Effector memory CD8-positive, alpha-beta T cell (primary cell): ENCODE measurements at places on chromosomes 1 and 21.

DNA sequence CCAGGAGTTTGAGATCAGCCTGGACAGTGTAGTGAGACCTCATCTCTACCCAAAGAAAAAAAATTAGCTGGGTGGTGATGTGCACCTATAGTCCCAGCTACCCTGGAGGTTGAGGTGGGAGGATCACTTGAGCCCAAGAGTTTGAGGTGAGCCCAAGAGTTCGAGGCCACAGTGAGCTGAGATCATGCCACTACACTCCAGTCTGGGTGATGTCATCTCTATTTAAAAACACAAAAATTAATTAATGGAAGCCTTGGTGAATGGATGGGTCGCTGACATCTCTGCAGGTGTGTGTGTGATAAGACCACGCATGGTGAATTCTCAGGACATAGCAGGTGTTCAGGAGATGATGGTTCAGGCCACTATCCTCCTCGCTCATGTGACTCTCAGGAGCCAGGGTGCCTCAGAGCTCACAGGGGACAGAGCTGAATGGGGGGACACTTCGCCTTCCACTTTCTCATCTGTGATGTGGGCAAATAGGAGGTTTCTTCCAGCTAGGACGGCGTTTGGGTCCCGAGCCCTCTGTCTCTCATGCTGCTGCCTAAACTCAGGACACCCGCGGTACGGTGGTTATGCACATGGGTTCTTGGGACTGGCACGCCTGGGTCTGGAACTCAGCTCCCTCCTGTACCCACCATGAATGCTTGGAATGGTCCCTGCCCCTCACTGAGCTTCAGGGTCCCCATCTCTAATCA lies 113.4 kb upstream of the ZBTB40 start:
- no peaks in the 10 kb centered on the region for H3K4me1 ChIP-seq
- H3K36me3 ChIP-seq = no peaks in the 10 kb centered on the region
- no peak for DNase-seq
- no peak overlapping the region for H3K4me3 ChIP-seq

GRCh38 chr21:21003701-21004100 lies 5.5 kb downstream of the NCAM2 start:
- H3K27ac ChIP-seq = no peak overlapping the region
- H3K4me3 ChIP-seq = no peak overlapping the region
- H3K36me3 ChIP-seq = no peaks in the 10 kb centered on the region
- no peaks in the 10 kb centered on the region for H3K4me1 ChIP-seq
- H3K27me3 ChIP-seq = no peaks in the 10 kb centered on the region

DNA sequence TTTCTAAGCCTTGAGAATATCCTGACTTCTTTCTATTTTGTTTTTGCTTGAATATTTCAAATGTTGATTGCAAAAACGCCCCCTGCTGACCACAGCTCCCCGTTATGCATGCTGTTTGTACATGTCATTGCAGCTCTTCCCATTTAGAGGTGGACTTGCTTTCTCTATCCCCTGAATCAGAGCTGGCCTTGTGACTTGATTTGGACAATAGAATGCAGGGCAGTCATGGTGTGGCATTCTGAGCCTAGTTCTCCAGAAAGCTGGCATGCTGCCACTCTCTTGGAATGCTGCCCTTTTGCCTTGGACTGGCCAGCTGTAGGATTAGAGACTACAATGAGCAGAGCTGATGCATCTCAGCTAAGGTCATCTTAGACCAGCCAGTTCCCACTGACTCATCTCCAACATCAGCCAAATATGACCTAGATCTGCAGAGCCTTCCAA lies 1561.5 kb downstream of the MRPL39 start:
- no peak overlapping the region for H3K27ac ChIP-seq
- H3K4me1 ChIP-seq = peaks cover 3% of the 10 kb centered on the region
- H3K36me3 ChIP-seq = no peaks in the 10 kb centered on the region
- no peak for DNase-seq
- H3K27me3 ChIP-seq = no peaks in the 10 kb centered on the region

GRCh38 chr21:33031152-33031911 lies 5.6 kb downstream of the OLIG2 start:
- H3K27me3 ChIP-seq = peaks cover 63% of the 10 kb centered on the region
- peaks cover 6% of the 10 kb centered on the region for H3K36me3 ChIP-seq
- no peak overlapping the region for H3K4me3 ChIP-seq

- peaks cover 51% of the 10 kb centered on the region for H3K27me3 ChIP-seq
- H3K4me1 ChIP-seq = no peaks in the 10 kb centered on the region
- H3K36me3 ChIP-seq = peaks cover 4% of the 10 kb centered on the region
- no peak for DNase-seq
Observed at GRCh38 chr1:157382351-157382750, 170.0 kb downstream of the FCRL5 start.

- no peaks in the 10 kb centered on the region for H3K4me1 ChIP-seq
- no peaks in the 10 kb centered on the region for H3K36me3 ChIP-seq
- H3K4me3 ChIP-seq = no peak overlapping the region
- H3K27ac ChIP-seq = no peak overlapping the region
- no peak for DNase-seq
- no peaks in the 10 kb centered on the region for H3K27me3 ChIP-seq
Observed at GRCh38 chr21:17359781-17360180, 153.1 kb upstream of the CXADR start.

DNA sequence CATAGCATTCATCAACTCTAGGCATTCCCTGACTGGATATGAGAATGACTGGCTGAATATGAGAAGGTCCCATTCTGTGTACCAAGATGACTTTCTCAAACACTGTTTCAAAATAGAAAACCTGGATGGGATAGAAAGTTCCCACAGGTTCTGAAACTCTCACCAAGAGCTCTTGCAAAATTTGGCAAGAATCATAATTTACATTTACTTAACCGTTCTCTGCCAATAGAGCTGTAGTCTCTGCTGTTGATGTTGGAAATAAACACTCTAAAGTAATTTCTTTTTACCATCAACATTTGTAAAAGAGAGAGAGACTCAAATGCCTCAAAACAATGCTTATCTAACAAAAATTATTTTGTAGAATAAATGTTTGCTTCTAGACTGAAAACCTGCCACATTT lies 221.1 kb downstream of the LMO4 start:
- peaks cover 14% of the 10 kb centered on the region for H3K27me3 ChIP-seq
- no peak for DNase-seq
- H3K27ac ChIP-seq = no peak overlapping the region
- peaks cover 2% of the 10 kb centered on the region for H3K36me3 ChIP-seq
- no peak overlapping the region for H3K4me3 ChIP-seq

DNA sequence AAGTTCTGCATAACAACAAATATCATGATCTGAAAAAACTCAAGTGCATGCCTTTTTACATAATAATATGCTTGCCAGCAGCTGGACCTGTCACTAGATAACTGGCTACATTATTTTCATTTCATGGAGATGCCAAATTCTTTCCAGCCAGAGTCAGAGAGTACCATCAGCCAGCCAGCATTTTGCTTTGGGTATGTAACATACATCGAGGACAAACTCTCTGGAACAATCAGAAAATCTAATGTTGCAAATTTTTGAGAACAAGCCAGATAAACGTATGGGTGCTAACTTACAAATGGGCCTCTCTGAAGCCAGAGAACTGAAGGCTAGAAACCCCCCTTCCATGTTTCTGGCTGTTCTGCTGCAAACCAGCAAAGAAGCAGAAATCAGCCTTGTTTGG lies 76.3 kb upstream of the BACE2 start:
- peaks cover 14% of the 10 kb centered on the region for H3K27me3 ChIP-seq
- no peak overlapping the region for H3K4me3 ChIP-seq
- no peaks in the 10 kb centered on the region for H3K4me1 ChIP-seq

DNA sequence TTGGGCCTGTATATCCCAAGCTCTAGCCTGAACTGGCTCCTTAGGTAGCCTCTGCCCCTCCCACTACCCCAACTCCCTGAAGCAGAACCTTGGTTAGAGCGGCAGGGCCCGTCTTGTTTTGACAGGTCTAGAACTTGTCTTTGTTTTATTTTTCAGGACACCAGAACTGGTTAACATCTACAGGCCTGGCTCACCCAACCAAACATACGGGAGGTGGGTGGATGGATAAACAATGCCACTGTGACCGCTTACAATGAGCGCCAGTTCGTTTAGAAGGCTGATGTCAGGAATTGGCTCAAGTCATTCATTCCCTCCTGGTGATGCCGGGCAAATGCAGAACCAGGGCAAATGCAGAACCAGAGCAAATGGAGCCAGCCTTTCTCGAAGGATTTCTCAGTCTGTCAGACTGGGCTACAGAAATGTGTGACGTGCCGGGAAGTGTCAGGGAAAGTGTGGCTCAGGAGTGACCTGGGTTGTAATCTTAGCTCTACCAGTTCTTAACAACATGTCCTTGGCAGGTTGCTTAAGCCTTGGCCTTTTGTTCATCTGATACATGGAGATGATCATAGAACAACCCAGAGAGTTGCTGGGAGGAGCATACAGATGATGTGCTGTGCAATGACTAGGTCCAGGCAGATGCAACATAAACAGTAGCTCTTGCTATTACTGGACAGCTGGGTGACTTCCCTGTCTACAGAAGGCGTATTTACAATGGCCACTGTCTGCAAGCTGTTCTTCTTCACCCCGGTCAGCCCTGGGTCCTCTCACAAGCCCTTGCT lies 30.5 kb upstream of the BTG2 start:
- H3K36me3 ChIP-seq = no peaks in the 10 kb centered on the region
- H3K27ac ChIP-seq = no peak overlapping the region
- no peaks in the 10 kb centered on the region for H3K27me3 ChIP-seq
- DNase-seq = no peak
- no peak overlapping the region for H3K4me3 ChIP-seq
- H3K4me1 ChIP-seq = peaks cover 30% of the 10 kb centered on the region

- H3K36me3 ChIP-seq = peaks cover 4% of the 10 kb centered on the region
- no peak overlapping the region for H3K4me3 ChIP-seq
- no peak overlapping the region for H3K27ac ChIP-seq
- peaks cover 9% of the 10 kb centered on the region for H3K4me1 ChIP-seq
Observed at GRCh38 chr1:22137004-22137720, 5.7 kb downstream of the WNT4 start.

GRCh38 chr1:87428883-87429282 lies 100.2 kb downstream of the LMO4 start:
- H3K4me3 ChIP-seq = no peak overlapping the region
- no peak overlapping the region for H3K27ac ChIP-seq
- no peak for DNase-seq
- peaks cover 29% of the 10 kb centered on the region for H3K27me3 ChIP-seq
